ENCODE measurements at places on chromosomes 3 and 15. TPM values are rescaled to one million over a fixed set of nuclear protein-coding genes. Genes with fewer than 3 reads are reported as not detected.

The TNFAIP8L3 gene
- total RNA-seq: 6.1 TPM

The RFTN1 gene
- 53.3 TPM for total RNA-seq

The TMEM40 gene
- total RNA-seq: not detected

GRCh38 chr15:33242669-33243191 is 48.2 kb upstream of the FMN1 start:
- H3K4me1 ChIP-seq: peaks cover 24% of the 10 kb centered on the region
- H3K27me3 ChIP-seq: no peaks in the 10 kb centered on the region
- no peak overlapping the region for H3K4me3 ChIP-seq

- H3K36me3 ChIP-seq: peaks cover 19% of the 10 kb centered on the region
- no peaks in the 10 kb centered on the region for H3K27me3 ChIP-seq
- H3K4me3 ChIP-seq: no peak overlapping the region
- H3K27ac ChIP-seq: no peak overlapping the region
- H3K4me1 ChIP-seq: peaks cover 21% of the 10 kb centered on the region
Observed at GRCh38 chr3:179038216-179038898, 33.3 kb downstream of the ZMAT3 start.

DNA sequence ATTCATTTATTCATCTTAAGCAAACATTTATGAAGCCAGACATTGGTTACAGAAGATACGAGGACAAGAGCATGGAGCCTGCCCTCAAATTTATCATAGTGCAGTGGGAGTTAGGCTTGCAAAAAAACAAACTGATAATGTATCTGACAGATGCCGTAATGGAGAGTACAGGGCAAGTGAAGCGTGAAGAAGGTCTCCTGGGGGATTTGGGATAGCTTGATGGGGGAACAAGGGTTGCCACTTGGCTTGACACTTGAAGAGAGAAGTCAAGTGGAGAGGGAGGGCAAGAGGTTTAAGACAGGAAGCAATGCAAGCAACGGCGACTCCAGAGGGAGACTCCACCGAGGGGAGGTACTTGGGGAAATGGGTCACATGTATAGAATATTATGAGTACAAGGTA is 129.3 kb downstream of the SSR3 start:
- no peak overlapping the region for H3K27ac ChIP-seq
- peaks cover 8% of the 10 kb centered on the region for H3K4me1 ChIP-seq
- no peak overlapping the region for H3K4me3 ChIP-seq
- DNase-seq: no peak
- H3K27me3 ChIP-seq: no peaks in the 10 kb centered on the region

DNA sequence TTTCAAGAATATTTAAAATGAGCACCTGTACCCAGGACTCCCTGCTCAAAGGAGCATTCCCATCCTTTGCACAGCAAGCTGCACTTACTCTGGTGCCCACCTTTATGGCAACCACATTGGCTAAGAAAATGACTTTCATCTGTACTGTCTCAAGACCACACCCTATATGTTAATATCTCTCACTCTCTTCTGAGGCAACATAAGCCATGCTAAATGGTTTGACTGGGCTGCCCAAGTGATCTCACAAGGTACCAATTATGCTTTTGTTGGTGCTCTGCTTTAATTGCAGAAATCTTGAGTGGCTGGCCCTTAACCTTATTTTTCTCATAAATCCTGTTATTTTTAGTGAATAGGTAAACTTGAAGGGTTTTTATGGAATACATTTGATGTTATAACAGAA is 17.7 kb downstream of the RYK start:
- H3K27ac ChIP-seq: no peak overlapping the region
- no peak for DNase-seq
- H3K4me3 ChIP-seq: no peak overlapping the region
- H3K4me1 ChIP-seq: peaks cover 75% of the 10 kb centered on the region
- no peaks in the 10 kb centered on the region for H3K27me3 ChIP-seq

GRCh38 chr15:43433165-43433564 is 59.8 kb downstream of the TP53BP1 start:
- no peaks in the 10 kb centered on the region for H3K4me1 ChIP-seq
- no peaks in the 10 kb centered on the region for H3K27me3 ChIP-seq
- DNase-seq: no peak
- no peak overlapping the region for H3K4me3 ChIP-seq
- no peak overlapping the region for H3K27ac ChIP-seq

GRCh38 chr3:195020185-195020584 is 250.8 kb downstream of the XXYLT1 start:
- no peak overlapping the region for H3K27ac ChIP-seq
- DNase-seq: no peak
- peaks cover 3% of the 10 kb centered on the region for H3K36me3 ChIP-seq
- no peaks in the 10 kb centered on the region for H3K4me1 ChIP-seq
- peaks cover 27% of the 10 kb centered on the region for H3K27me3 ChIP-seq
- H3K4me3 ChIP-seq: no peak overlapping the region

GRCh38 chr3:123758081-123758564 is 126.0 kb downstream of the MYLK start:
- peaks cover 2% of the 10 kb centered on the region for H3K36me3 ChIP-seq
- H3K4me3 ChIP-seq: no peak overlapping the region
- H3K4me1 ChIP-seq: peaks cover 48% of the 10 kb centered on the region
- no peaks in the 10 kb centered on the region for H3K27me3 ChIP-seq
- no peak for DNase-seq

GRCh38 chr15:73517566-73517965 is 74.6 kb downstream of the REC114 start:
- no peak for DNase-seq
- H3K27me3 ChIP-seq: no peaks in the 10 kb centered on the region
- no peaks in the 10 kb centered on the region for H3K4me1 ChIP-seq
- H3K4me3 ChIP-seq: no peak overlapping the region
- no peak overlapping the region for H3K27ac ChIP-seq

DNA sequence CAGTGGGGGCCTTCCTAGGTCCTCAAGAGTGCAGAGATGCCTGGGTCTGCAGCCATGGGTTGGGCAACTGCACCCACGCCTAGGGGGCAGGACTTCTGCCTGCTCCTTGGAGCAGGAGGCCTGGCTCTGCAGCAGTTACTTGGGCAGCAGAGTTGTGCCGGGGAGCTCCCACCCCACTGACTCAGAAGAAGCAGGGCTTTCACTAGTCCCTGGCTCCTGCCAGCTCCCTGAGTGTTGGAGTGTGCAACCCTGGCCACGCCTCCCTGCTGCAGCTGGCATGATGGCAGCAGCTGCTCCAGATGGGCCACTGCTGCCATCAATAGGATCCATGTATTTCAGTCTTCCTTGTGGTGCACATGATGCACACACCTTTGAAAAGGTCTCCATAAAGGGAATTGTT is 40.6 kb upstream of the KCNH8 start:
- H3K36me3 ChIP-seq: no peaks in the 10 kb centered on the region
- no peak for DNase-seq
- no peaks in the 10 kb centered on the region for H3K27me3 ChIP-seq

- peak overlapping the region; percentile 64 for H3K27ac ChIP-seq
- H3K27me3 ChIP-seq: no peaks in the 10 kb centered on the region
- no peak for DNase-seq
- H3K4me3 ChIP-seq: no peak overlapping the region
- H3K36me3 ChIP-seq: peaks cover 10% of the 10 kb centered on the region
- H3K4me1 ChIP-seq: peaks cover 18% of the 10 kb centered on the region
Observed at GRCh38 chr15:64864068-64864467, 22.4 kb downstream of the PLEKHO2 start.

DNA sequence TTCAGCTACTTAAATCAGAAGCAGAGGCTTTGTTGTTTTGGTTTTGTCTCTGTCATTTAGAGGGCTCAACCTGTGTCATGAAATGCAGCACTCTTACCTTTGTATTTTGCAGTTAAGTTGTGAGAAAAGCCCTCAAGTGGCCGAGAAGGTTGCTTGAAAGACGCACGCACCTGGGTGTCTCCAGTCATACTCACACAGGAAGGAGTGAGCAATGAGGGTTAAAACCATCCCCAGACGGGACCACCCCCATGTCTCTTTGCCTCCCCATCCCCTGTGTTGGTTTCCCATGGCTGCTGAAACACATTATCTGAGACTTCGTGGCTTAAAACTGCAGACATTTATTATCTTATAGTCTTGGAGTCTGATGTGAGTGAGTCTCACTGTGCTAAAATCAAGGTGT is 376.1 kb upstream of the CFAP20DC start:
- H3K4me1 ChIP-seq: peaks cover 45% of the 10 kb centered on the region
- H3K27me3 ChIP-seq: no peaks in the 10 kb centered on the region
- no peak for DNase-seq
- H3K36me3 ChIP-seq: no peaks in the 10 kb centered on the region
- peak overlapping the region; percentile 89 for H3K27ac ChIP-seq
- no peak overlapping the region for H3K4me3 ChIP-seq

DNA sequence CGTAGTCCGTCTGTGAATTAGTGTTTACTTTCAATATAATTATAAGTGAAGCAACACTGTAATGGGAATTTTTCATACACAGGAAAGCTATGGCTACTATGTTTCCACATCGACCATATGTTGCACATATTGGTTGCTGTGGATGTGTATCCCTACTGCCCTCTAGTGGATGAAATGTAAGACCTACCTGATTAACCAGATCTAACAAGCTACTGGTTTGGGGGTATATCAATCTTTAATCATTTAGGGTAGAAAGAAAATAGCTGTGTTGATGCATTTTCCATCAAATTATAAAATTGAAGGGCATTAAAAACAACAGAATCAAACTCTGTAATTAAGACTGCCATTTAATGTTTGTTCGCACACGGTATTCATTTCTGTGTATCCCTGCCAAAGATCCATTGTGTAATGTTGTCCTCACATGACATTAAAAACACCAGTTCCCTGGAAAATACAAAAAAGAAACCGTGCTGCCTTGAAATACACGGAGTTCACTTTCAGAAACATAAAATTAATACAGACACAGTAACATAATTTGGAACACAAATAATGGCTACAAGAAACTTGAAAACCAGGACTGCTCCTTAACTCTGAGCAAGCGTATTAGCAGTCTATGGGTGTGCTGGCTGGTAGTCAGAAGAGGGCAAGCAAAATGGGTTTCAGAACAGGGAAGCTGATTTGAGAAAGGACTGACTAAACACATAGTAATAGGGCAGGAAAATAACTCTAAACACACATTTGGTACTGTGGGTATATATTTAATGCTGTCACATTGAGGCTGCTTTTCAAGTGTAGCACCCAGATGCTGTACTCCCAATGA is 125.1 kb downstream of the TIGIT start:
- H3K27me3 ChIP-seq: no peaks in the 10 kb centered on the region
- DNase-seq: no peak
- H3K4me1 ChIP-seq: peaks cover 6% of the 10 kb centered on the region
- H3K4me3 ChIP-seq: no peak overlapping the region
- H3K36me3 ChIP-seq: no peaks in the 10 kb centered on the region

- DNase-seq: no peak
- peaks cover 58% of the 10 kb centered on the region for H3K27me3 ChIP-seq
- peaks cover 4% of the 10 kb centered on the region for H3K4me1 ChIP-seq
- no peak overlapping the region for H3K27ac ChIP-seq
Observed at GRCh38 chr3:193859195-193859594, 266.2 kb downstream of the OPA1 start.

Measured in chondrocyte (in vitro differentiated cells).